Osteoblast (primary cell): ENCODE measurements at places on chromosomes 12 and 14.

DNA sequence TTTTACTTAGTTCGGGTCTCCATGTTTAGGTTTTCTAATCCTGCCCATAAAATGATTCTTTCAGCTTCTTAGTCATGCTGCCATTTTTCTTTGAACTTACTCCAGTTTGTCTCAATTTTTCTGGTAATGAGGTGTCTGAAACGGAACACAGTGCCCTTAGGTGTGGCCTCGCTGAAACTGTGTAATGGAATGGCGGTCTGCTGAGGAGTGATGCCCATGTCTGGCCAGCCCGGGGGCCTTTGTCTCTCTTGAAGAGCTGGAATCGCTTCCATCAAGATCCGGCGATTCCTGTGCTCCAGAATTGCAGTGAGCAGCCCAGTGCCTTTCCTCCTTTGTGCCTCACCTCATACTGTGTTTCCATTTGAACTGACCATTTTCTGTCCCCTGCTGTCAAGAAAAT is 112.5 kb downstream of the FBXL14 start:
- DNase-seq: peak; percentile 25

DNA sequence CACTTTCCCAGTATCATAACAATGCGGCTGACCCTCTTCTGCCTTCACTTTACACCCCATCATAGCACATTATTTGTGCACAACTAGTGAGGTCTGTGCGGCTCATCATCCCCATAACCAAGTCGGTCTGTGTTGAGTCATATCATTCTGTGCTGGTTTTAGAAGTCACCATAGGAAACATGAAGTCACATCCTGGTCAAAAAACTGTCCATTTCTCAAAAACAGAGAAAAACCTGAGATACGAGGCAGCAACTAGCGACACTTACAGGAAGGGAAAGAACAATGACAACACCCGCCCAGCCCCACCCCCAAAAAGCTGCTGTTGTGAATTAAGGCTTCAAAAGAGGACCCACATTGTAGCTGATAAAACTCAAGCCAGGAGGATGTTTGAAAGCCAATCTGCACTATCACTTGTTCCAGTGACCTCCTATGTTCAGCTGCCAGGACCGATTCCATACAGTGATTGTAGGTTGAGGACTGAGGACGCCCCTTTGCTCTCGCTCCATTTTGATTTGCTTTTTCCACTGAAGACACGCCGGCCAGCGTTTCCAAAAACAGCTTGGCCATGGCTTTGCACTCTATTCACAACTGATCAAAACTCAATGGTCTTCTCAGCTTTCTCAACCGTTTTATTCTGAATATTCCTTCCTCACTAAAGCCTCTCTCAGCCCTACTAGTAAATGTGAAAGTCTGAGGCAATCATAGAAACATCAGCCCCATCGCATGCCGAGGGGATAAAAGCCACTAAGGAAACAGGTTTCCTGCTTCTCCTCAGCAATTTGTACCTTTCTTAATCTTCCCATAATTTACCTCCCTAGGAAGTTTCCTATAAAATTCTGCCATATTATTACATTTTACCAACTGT is 87.5 kb downstream of the DUSP16 start:
- DNase-seq: no peak

GRCh38 chr14:81260732-81261131 is 40.0 kb upstream of the GTF2A1 start:
- no peak for DNase-seq

DNA sequence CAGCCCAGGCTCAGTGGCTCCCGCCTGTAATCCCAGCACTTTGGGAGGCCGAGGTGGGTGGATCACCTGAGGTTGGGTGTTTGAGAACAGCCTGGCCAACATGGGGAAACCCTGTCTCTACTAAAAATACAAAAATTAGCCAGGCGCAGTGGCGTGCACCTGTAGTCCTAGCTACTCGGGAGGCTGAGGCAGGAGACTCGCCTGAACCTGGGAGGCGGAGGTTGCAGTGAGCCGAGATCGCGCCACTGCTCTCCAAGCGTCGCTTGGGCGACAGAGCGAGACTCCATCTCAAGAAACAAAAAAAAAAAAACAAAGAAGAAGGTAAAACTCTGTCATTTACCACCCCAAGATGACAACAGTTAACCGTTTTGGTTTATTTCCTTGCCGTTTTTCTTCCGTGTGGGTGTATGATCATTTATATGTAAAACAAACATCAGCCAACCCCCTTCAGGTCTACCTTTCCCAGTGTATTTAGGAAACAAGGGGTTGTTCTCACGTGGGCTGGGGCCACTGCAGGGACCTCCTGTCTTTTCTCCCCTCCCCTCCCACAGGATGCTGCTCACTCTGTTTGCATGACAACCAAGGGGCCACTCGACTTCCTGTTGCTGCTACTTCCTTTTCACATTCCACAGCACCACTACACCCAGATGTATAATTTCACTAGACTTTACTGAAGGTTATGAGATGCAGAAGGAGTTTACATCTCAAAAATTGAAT is 13.6 kb downstream of the TTC9 start:
- DNase-seq: peak; percentile 26

DNA sequence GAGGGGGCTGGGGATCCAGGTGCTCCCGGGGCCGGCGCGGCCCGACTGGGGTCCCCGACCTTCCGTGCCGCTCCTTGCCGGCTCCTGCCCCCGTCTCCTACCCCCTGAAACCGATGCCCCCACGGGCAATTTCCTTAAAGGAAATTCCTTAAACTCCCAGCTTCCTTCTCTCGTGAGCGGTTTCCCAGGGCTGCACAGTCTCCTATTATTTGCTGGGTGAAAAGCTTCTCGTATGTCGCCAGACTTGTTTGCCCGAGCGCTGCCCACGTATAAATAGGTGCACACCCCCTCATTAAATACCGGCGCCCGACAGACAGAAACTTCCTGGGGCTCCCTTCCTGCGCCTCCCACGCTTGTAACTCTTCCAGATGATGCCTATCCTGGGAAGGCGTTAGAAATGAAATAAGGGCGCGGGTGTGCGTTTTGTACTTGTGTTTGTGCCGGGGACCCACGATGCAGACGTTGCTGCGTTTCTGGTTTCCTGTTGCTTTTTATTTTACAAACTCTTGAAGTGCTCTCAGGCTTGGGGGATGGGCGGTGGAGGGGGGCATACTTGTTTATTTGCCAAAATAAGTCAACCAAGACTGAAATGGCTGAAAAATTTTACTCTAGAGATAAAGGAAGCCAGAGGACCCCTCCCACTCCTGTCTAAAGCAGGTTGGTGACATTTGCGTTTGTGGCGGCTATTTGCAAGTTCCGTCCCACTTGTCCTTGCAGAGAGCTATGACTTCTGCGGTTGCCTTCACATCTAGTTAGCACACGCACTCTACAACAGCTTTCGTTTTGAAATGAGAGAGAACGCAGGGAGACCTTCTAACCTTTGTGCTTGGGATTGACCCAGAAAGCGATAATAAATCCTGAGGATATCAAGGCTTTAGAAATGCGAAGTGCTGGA is 1.0 kb downstream of the HIP1R start:
- DNase-seq: peak; percentile 95

DNA sequence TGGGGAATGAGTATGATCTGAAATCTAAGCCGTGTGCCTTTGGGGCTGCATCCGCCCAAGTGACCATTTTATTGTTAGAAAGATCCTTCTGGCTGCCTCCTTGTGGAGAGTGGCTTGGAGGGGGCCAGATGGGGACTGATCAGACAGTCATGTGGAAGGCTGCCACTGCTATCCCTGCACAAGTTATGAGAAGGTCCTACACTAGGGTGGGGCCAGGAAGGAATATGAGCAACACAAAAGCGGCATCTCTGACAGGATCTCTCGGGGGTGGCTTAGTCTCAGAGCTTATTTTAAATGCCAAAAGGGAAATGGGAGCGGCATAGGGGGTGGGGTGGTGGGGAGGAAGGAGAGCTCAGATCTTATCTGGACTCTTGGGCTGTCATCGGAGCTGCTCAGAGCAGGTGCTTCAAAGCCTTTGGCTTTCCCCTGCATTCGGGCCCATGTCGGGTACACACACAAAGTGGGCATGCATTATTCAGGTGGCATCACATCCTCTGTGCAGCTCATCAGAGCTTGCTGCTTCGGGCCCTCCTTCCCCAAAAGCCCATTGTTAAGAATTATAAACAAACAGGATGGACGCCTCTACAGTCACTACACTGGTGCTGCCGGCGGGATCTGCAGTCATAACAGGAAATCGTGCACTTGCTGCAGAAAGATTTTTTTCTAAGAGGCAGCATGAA is 805.4 kb downstream of the VRK1 start:
- DNase-seq: no peak

- DNase-seq: no peak
Measured at GRCh38 chr12:8156845-8157244, at the start of gene ZNF705A. TSS of gene ZNF705A (plus strand) at chr12:8157015. CDS start at chr12:8172626, 15,611 bp downstream.

GRCh38 chr12:124370384-124370783 is 75.5 kb downstream of the RFLNA start:
- no peak for DNase-seq

DNA sequence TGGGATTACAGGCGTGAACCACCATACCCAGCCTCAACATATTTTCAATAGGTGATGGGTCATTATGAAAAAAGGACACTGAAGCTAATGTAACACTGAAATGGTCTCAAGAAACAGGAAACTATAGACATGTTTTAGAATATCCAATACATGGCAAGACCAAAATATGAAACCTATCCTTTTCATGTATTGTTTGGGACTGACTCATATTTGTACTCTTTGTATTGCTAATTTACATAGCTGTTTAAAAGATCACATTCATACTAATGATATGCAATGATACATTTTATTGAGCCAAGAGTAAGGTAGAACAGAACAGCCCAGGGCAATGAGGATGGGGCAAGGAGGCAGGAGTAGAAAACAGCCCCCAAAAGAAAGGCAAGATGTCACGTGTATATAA is 32.6 kb downstream of the RESF1 start:
- DNase-seq: no peak

- DNase-seq: no peak
Measured at GRCh38 chr12:31011746-31012566, 61.7 kb upstream of the DDX11 start.

DNA sequence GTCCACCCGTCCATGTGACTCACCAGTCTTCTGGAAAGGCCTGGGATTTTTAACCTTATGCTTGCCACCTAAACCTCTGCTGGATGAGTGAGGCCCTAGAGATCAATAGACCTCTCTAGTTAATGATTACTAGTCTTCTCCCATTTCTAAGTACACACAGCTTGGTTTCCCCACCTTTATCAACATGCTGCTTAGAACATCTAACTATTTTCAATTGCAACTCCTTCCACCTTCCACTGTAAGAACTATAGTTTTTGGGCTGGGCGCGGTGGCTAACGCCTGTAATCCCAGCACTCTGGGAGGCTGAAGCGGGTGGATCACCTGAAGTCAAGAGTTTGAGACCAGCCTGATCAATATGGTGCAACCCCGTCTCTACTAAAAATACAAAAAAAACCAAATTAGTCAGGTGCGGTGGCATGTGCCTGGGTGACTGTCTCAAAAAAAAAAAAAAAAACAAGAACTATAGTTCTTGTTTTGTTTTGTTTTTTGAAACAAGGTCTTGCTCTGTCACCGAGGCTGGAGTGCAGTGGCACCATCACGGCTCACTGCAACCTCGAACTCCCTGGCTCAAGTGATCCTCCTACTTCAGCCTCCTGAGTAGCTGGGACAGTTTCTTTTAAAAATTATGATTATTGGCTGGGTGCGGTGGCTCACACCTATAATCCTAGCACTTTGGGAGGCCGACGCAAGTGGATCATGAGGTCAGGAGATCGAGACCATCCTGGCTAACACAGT is 18.7 kb upstream of the MDM2 start:
- no peak for DNase-seq
